ENCODE measurements at places on chromosomes 7 and 10. TPM values are rescaled to one million over a fixed set of nuclear protein-coding genes. Genes with fewer than 3 reads are reported as not detected.
A peak's percentile ranks its signal among the peaks of the same experiment; 100 is the strongest.

Gene SSC4D
- total RNA-seq = 1.5 TPM

GRCh38 chr10:31431021-31431420, 112.0 kb downstream of the ZEB1 start:
- no peak for DNase-seq

Gene SPRN
- total RNA-seq = not detected

Gene RPEL1
- not detected for total RNA-seq

Gene ASB4
- total RNA-seq = not detected

DNA sequence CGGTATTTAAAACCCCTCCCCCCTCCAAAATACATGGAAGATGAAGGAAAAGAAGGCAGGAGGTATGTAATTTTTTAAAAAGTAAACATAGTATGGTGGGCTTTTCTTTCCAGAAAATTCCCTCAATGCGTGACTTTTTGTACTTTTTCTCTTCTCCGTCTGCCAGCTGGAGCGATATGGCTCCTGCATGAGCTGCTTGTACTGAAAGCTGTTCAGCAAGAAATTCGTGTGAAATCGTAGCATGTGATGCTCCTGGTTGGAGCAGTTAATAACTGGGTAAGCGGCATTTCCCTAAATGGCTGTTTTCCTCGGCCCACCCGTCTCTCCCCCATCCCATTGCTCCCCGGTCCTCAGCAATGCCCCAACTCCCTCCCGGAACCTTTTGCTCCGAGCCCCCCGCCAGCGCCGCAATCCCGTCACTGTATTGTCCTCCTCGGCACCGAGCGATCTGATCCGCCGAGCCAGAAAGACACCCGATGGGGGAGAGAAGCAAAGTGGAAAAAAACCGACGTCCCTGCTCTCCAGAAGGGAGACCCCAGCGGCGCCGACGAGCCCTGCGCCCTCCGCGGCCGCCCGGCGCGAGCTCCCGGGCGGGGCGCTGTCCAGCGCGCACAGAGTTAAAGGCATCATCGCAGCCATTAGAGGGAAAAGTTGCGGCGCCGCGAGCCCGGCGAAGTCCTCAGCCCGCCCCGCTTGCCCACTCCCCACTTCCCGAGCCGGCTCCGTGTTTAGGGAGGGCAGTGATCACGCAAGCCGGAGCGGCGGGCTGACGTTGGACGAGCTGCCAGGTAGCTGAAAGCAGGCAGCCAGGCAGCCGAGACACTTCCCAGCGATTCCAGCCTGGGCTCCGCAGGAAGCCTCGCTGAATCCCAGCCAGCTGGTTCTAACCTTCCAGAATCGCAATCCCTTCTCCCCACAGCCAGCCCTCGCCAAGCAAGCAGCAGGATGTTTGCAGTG, at the start of gene VSTM2A:
Gene VSTM2A (plus strand): TSS at position 707 of the 957 bp plus-strand sequence. CDS start 356 bp downstream, outside the sequence.
- DNase-seq = no peak

GRCh38 chr10:112815269-112816032, 134.6 kb upstream of the TCF7L2 start:
- no peak for DNase-seq

DNA sequence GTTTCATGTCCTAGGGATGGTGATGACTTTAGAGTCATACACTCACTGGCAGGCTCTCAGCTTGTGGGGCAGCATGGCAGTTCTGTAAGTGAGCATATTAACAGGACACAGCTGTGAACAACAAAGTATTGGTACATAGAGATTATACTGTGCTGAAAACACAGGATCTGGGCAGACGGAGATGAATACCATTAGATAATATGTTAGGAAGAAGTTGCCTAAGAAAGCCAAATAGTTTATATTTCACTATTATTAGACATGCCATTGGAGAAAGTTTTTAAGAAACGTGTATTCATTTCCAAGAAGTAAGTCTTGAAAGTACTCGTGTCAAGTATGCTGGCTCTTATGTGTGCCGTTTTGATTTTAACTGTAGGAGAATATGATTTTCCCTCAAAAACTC, 274.5 kb downstream of the INHBA start:
- DNase-seq = no peak

Gene GNA12
- 25.1 TPM for total RNA-seq

Gene ASB10
- not detected for total RNA-seq

DNA sequence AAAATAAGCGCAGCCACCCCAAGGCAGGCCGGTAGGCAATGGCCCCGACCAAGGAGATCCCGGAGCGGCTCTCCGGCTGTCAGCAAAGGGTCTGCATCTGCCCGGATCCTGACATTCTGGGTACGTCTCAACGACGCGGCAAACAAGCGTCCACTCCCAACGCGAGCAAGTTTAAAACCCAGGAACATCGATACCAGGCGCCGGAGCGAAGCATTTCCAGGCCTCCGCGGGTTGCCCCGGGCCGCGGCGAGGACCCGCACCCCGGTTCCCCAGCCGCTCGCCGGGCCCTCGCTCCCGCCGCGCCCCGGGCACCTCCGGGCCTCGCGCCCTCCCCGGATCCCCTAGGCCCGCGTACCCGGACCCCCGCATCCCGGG, 453 bp downstream of the URGCP start:
- DNase-seq = no peak

Gene NEURL1
- total RNA-seq = 0.24 TPM

DNA sequence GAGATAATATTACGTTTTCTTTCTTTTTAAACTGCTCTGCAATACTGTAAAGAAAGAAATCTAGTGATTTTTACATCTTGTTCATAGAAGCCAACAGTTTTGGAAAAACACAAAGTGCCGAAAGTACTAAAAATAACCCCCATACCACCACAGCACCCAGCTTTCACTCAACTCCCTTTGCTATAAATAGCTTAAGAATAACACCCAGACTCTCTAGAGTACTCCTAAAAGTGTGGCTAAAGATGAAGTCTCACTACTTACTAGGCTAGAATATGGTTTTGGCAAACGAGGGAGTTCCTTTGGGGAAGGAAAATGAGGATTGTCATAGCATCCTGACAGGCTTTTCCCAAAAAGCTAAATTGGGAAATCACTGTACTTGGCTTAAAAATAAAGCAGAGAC, 151.8 kb upstream of the ANK3 start:
- DNase-seq = no peak

- DNase-seq = no peak
Observed at GRCh38 chr10:3996697-3997096, 211.7 kb upstream of the KLF6 start.

GRCh38 chr7:100423315-100423714, 5.2 kb downstream of the ZCWPW1 start:
- DNase-seq = no peak

GRCh38 chr10:70549962-70550458, 52.5 kb downstream of the PRF1 start:
- no peak for DNase-seq

DNA sequence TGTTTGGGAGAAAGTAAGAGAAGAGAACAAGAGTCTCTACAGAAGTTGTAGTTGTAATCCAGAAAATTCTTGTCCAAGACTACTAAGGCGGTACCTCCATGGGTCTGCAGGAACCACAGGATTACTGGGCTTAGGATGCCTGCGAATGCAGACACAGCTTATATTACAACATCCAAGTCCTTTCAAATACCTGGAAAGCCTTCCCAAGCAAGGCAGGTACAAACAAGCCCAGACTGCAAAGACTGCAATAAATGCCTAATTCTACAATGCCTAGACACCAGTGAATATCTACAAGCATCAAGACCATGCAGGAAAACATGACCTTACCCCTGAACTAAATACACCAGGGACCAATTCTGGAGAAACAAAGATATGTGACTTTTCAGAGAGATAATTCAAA, 178.2 kb downstream of the ARL4A start:
- DNase-seq = peak; percentile 51

DNA sequence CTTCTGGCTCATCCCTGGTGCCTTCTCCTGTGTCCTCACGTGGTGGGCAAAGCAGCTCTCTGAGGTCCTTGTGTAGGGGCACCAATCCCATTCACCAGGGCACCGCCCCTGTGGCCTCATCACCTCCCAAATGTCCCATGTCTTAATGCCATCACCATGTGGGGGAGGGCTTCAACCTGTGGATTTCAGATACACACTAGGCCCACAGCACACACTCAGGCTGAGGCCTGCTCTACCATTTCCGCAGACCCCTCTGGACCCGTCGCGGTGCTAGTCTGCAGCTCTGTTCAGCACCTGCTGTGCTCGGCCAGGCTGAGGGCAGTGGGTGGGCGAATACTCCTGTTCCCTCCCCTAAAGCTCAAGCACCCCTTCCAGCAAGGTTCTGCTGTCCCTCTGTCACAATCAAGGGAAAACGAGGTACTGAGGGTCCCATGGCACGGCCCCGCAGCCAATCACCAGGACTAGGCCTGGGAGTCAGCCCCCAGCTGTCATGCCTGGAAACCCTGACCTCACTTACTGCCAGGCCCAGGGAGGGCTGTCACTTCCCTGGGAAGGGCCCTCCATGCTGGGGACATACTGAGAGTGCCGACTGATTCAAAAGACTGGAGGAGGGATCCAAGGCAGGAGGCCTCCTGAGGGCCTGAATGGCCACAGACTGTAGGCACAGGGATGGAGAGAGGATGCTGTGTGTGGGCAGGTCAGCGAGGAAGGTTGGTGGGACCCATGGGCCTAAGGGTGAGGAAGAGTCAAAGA, 123.8 kb upstream of the RET start:
- no peak for DNase-seq

Gene PAPSS2
- total RNA-seq = 2.3 TPM

- DNase-seq = no peak
Observed at GRCh38 chr7:88344956-88345832, 38.5 kb upstream of the STEAP4 start.

Gene TWIST1
- total RNA-seq = 0.31 TPM

Gene CDC14C
- total RNA-seq = not detected

DNA sequence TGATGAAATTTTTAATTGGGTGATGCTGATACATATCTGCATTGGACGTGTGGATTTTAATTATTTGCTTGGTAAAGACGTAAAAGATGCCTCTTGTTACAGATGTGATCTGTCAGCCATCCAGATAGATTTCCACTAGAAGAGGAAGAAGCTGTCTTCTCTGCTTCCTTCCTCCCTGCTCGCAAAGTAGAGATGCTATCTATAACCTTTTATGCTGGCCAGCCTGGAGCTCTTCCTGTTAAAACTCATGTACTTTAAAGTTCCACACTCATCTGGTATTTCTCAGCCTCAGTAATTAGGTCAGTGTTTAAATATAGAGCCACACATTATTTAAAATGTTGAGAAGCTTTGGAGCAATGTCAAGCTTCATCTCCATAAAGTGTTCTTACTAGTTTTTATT, 51.2 kb upstream of the TMEM229A start:
- DNase-seq = no peak

DNA sequence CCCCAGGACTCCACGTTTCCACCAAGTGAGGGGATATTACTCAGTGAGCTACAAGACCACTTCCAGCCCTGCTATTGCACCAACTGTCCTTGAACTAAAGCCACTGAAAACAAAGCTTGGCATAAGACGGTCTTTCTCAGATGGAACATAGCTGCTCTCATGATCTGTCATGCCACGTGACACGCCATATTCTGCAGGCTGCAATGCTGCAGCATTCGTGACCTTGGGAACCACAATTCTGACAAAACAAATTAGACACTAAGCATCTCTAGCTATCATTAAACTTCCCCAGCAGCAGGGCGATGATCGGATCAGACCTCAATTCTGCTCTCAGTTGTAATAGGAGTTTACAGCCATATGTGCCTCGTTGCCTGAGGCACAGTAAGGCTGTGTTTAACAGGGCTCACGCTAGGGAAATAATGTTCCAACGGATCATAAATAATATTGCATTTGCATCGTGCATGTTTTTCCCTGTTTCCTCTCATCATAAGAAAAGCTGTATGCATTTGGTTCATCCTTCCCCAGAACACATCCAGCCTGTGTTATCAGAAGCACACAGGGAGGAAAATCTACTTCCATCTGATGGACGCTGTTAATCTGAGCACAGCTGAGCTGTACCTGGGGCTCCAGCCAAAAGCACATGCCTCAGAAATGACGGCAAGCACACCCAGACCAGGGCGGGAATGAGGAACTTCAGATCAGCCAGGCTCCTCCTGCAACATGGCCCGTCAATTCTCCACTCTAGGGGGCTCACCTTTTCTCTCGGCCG, 38.6 kb upstream of the CNPY1 start:
- DNase-seq = no peak

Gene TRIP6
- 162 TPM for total RNA-seq

- DNase-seq = no peak
Observed at GRCh38 chr10:4120096-4120853, 335.3 kb upstream of the KLF6 start.

GRCh38 chr10:26679588-26679987, 17.9 kb upstream of the PDSS1 start:
- DNase-seq = no peak

Gene ELN
- total RNA-seq = not detected
